ENCODE measurements at places on chromosomes 12 and 14.

DNA sequence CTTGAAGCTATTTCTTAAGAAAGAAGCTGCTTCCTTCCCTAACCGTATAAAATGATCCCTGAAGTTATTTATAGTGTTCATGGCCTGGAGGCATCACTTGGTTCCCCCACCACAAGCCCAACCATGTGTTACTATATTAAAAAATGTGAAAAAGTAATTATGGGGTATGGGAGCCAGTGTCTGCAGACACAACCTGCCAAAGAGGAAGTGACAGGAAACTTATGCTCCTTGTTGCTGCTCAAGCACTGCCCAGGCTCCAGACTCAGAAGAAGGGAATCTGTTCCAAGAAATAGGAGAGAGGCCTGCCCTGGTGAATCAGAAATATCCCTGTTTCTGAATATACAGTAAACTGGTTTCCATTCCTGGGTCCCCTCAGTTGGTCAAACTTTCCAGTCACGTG, 217.2 kb upstream of the BMP4 start:
- no peak for DNase-seq

- no peak for DNase-seq
These were observed 78.5 kb downstream of the CCDC91 start for GRCh38 chr12:28268608-28269229.

DNA sequence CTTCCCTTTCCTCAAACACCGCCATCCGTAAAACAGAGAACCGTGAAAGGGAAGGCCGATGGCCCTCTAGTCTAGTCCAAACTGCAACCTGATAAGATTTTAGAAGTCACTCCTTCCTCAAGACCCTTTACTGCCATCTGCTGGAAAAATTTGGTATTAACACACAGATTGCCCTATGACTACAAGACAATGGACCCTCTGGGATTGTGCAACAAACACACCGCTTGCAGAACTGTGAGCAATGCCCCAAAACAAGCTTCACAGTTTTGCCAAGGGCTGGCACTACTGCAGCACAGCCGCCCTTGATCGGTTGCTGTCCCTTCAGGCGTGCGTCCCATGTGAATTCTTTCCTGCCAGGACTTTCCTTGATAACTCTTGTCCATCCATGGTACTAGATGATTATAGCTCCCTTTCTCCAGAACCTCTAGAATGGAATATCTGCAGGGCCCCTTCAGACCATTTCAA, 23.1 kb downstream of the LLPH start:
- DNase-seq, result peak; percentile 89

DNA sequence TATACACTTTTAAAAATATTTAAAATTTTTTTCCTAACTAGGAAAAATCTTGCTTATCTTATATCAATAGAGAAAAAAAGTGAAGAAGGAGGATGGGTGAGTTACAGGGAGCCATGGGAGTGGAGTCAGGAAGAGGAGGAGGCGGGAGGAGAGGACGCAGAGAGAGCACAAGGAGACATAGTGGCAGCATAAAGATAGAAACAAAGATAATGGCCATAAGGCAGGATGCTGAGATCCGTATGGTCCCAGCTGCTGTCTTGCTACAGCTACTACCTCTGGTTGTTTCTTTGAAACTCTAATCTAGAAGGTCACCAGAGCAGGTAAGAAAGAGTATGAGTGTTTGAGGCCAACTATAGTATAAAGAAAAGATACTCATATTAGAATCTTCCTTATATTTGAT, 2.6 kb upstream of the SOX5 start:
- DNase-seq, result no peak

GRCh38 chr14:102620413-102620812, 28.0 kb downstream of the RCOR1 start:
- no peak for DNase-seq

- DNase-seq, result no peak
These were observed 15.8 kb downstream of the NID2 start for GRCh38 chr14:52053044-52053443.
